Right ventricle myocardium inferior (tissue), 1 donor: ENCODE measurements at places on chromosomes 5 and 9.
A peak's percentile ranks its signal among the peaks of the same experiment; 100 is the strongest.

GRCh38 chr5:40410231-40410861, 269.4 kb upstream of the PTGER4 start:
- DNase-seq: no peak

DNA sequence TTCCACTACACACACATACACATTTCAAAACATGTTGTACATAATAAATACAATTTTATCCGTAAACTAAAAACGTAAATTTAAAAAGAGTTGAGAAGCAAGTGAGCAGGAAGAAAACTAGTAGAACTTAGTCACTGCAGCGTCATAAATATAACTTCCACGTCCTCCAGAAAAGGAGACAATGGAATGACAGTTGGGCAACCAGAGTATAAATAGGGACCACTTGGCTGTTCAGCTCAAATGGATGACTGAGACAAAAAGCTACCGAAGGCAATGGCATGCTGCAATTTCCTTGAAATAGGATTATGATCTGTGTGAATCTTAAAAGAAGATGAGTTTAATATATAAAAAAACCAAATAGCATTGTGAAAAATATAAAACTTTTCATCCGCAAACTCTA, 438.5 kb upstream of the RGMB start:
- DNase-seq: no peak

DNA sequence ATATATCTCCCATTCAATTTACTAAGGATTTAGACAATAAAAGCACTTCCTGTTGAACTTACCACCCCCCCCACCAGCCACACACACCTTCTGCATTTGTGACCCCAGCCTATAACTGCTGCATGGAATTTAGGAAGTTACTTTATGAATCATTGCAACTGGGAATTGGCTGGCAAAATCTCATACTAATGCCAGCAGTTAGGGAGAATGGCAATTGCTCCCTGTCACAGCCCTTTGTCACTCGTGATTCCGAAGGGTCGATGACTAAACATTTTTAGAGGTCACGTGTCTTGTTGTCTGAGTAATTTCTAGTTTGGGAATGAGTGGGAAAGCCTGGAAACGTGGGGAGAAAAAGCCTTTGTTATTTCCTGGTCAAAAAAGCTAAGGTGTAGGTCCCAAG, 46.6 kb upstream of the PCA3 start:
- no peak for DNase-seq

- no peak for DNase-seq
These were observed 22.2 kb downstream of the ELL2 start for GRCh38 chr5:95939465-95939864.

GRCh38 chr9:133113949-133114885, 6.8 kb downstream of the RALGDS start:
- peak; percentile 78 for DNase-seq
